ENCODE measurements at places on chromosomes 4 and X.

- DNase-seq, result no peak
Measured at GRCh38 chr4:2042204-2042946, 16.8 kb upstream of the NAT8L start.

DNA sequence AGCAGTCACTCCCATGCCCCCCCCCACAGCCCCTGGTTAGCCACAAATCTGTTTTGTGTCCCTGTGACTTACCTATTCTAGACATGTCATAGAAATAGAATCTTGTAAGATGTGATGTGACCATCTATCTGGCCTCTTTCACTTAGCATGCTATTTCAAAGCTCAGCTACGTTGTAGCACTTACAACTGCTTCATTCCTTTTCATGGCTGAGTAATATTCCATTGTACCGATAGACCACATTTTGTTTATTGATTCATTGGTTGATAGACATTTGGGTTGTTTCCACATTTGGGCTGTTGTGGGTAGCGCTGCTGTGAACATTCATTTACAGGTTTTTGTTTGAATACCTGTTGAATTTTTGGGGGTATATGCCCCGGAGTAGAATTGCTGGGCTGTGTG, 11.5 kb downstream of the NSG1 start:
- DNase-seq, result no peak

GRCh38 chr4:167787231-167787630, 305.1 kb upstream of the ANXA10 start:
- no peak for DNase-seq

DNA sequence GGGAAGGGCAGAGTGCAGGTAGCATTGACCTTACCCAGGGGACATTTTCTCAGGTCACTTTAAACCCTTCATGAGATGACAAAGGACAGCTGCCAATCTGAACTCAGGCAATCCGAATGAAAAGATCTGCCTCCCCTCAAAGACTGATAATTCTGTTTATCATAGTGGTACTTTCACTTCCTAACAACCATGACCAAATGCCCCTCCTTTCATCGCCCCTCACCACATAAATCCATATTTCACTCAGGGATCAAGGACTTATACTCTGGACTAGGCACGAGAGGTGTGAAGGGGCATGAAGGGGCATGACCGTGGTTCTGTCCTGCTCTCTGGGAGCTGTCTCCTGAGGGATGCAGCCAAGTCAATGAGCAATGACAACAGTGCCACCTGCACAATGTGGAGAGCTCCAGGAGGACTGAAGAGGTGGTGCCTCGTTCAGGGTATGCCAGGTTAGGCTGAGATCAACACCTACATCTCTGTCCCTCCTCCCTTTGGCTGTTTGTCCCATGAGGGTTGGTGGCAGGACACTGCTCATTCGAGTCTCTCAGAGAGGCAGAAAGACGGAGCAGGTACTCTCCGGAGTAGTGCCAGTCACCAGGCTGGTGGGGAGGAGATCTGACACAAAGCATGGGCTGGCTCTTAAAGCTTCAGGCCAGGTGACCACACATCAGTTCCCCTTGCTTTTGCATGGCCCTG, 12.5 kb downstream of the HS3ST1 start:
- DNase-seq, result no peak

- DNase-seq, result peak; percentile 3
Measured at GRCh38 chr4:24488399-24489164, 95.8 kb downstream of the DHX15 start.

All from activated CD4-positive, CD25-positive, alpha-beta regulatory T cell (primary cell).